ENCODE measurements at places on chromosomes 1 and 21.

DNA sequence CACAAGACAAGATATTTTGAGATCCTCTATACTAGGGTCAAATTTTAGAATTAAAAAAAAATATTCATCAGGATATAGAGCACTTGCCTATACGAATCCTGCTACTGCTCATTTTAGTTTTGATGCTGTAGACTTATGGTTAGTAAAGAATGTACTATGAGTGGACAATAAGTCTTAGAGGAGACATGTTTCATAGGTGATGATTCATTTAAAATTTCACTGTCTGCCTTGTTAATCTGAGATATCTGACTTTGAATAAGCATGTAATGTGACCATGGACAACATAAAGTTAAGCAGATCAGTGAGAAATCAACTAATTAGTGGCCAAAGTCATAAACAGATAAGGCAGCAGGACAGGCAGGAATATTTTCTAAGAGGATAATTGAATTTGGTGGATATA, 106.8 kb upstream of the HP1BP3 start:
- no peak overlapping the region for H3K27ac ChIP-seq
- H3K36me3 ChIP-seq = peaks cover 22% of the 10 kb centered on the region
- H3K4me1 ChIP-seq = no peaks in the 10 kb centered on the region
- no peak for DNase-seq
- H3K27me3 ChIP-seq = no peaks in the 10 kb centered on the region

- no peaks in the 10 kb centered on the region for H3K27me3 ChIP-seq
- DNase-seq = no peak
- H3K4me3 ChIP-seq = no peak overlapping the region
These were observed 132.3 kb downstream of the URB2 start for GRCh38 chr1:229758101-229759036.

DNA sequence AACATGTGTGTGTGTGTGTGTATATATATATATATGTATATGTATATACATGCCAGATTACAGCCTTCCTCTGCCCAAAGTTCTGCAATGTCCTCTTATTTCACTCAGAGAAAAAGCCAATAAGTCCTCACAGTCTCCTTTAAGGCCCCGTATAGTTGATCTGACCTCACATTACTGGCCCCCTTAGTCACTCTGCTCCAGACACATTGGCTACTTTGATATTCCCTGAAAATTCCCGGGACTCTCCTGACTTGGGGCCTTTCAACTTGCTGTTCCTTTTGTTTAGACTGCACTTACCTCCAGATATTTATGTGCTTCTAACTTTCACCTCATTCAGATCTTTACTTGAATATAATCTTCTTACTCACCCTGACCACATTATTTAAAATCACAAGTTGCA, 4.2 kb upstream of the BSDC1 start:
- H3K4me3 ChIP-seq = no peak overlapping the region
- peaks cover 17% of the 10 kb centered on the region for H3K4me1 ChIP-seq
- H3K27ac ChIP-seq = no peak overlapping the region
- peaks cover 2% of the 10 kb centered on the region for H3K36me3 ChIP-seq

DNA sequence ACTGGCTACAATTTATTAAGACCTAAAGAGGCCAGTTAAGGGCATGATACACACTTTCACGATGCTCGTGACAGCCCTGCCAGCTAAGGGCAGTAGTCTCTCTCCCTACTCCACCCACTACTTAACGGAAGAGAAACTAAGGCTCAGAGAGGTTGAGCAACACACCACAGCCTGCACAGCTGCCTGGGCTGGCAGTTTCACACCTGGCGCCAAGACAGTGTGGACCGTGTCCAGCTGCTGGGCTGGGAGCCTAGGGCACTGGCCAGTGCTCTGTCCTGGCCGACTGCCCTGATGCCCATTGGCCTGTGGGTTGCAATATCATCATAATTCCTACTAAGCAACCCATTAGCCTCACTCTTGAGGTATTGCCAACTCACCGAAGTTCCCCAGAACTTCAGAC, 27.6 kb downstream of the TENT5C start:
- peaks cover 4% of the 10 kb centered on the region for H3K36me3 ChIP-seq
- DNase-seq = no peak
- H3K4me3 ChIP-seq = no peak overlapping the region
- no peak overlapping the region for H3K27ac ChIP-seq
- H3K27me3 ChIP-seq = peaks cover 27% of the 10 kb centered on the region

DNA sequence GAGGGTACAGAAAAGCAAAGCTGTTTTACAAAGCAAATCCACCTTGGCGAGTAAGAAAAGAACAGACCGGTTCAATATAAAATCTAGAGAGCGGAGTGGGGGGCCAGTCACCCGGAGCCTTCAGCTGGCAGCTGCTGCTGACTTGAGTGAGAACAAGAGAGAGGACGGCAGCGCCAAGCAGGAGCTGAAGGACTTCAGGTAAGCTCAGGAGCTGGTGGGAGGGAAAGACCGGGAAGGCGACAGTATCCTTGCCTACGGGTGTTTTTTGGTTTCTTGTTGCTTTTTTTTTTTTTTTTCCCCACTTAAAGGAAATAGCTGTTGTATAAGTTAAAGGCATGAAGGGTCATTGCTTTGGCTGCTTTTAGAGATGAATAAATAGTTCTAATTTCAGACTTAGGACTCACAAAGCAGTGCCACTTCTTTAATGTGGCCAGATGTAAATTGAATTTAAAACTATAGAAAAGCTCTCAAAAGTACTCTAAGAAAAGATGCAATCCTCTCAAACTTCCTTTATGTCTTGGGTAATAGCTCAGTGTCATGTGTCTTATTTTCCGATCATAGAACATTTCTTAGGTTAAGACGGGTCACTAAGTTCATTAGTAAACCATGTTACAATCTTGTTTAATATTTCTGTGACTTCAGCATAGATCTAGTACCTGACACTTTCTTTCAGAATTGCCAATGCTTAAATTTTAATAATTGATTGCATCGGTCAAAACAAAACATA, 82.8 kb downstream of the PRDM2 start:
- no peak for DNase-seq
- peaks cover 34% of the 10 kb centered on the region for H3K4me1 ChIP-seq
- no peaks in the 10 kb centered on the region for H3K27me3 ChIP-seq
- H3K27ac ChIP-seq = no peak overlapping the region
- H3K36me3 ChIP-seq = peaks cover 63% of the 10 kb centered on the region

DNA sequence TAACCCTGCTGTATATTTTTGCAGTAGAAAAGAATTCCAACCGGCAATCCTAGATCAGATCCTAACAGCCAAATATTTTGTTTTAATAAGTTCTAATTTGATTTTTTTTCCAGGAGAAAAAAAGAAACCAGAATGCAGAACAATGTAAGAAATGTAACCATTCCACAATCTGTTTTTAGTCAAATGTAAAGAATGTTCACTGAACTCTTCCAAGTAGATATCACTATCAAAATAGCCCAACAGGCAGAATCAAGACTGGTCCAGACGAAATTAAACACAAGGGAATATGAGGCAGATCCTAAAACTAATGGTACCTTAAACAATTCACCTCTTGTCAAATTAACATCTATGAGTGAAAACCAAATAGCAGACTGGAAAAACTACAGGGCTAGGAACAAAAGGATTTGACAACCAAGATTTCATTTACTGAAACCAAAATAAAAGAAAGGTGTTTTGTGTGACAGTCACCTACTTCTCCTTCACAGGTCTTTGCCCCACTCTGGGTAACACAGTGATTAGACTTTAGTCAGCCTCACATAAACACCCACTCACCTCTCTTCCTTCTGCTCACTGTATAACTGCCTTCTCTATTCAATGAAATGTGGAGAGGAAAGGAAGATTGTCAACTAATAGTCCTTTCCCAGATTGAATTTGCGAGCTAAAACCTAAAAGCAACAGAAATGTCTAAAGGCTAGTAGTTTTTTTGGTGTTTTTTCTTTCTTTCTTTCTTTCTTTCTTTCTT, 137.9 kb downstream of the FAF1 start:
- H3K4me3 ChIP-seq = no peak overlapping the region
